CD4-positive, alpha-beta T cell treated with Interleukin-6 at 100 ng/mL for 8 hours (primary cell): ENCODE measurements at places on chromosomes 6 and 20.

- DNase-seq, result no peak
Observed at GRCh38 chr20:58479726-58480440, 35.3 kb downstream of the APCDD1L start.

DNA sequence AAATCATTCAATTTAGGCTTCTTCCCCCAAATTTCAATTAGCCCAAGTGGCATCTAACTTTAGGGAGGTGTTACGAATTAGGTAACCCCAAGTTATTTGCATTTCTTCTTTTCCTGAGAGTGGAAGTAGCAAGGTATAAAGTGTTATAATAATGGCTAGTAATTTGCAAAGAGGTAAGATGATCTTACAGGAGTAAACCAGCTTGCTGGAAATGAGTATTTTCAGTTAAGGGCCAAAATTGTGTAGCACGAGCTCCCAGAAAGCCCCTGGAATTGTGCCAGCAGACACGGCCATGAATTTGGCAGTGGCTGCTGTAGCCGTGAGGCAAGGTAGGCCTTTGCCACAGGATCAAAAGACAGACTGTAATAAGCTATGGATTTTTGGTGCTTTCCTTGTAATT lies 38.0 kb downstream of the CITED2 start:
- no peak for DNase-seq

DNA sequence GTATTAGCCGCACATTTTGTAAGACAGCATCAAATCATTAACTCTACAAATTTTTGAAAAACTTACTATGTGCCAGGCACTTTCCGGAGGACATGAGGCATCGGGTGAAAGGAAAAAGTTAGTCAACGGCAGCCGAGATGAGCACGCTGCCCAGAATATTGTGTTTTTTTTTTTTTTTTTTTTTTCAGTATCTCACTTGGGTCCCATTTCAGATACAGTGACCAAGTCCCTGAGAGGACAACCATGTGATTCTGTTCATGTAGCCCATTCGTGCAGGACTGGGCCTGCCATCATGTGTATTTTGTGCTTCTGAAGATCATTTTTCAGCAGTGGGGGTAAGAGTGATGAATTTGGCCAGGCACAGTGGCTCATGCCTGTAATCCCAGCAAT lies 1.3 kb downstream of the SLA2 start:
- DNase-seq, result no peak

DNA sequence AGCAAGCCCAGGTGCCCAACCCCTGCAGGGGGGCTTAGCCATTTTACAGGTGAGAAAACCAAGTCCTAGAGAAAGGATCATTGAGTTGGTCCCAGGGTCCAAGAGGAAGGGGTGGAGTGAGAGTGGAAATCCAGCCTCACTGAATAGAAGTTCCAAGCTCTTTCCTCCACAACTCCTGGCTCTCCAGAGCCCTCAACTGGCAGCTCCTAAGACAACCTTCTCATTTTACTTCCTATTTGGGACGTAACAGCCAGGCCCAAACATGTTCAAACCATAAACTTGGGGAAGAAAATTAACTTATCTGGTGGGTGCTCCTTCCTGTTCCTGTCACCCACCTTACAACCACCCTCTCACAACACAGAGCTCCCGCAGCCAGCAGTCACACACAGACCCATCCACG lies 57.9 kb downstream of the PRND start:
- DNase-seq, result no peak

GRCh38 chr6:36743538-36744303 lies 46.1 kb downstream of the RAB44 start:
- DNase-seq, result no peak

DNA sequence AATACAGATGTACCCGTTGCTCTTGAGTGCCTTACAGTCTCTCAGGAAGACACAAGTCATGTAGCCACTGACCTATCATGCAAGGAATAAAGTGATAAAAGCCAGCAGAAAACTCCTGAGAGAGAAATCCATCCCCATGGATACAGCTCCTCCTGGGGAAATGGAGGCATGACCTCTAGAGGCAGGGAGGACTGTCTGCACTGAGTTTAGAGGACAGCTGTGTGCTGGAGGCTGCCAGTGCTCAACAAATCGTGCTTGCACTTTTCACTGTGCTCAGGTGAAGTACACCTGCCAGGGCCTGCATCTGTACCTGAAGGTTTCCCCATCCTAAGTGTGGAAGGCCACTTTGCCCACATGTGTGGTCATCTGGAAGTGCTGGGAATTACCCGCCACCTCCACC lies 12.1 kb downstream of the CD93 start:
- DNase-seq, result no peak

DNA sequence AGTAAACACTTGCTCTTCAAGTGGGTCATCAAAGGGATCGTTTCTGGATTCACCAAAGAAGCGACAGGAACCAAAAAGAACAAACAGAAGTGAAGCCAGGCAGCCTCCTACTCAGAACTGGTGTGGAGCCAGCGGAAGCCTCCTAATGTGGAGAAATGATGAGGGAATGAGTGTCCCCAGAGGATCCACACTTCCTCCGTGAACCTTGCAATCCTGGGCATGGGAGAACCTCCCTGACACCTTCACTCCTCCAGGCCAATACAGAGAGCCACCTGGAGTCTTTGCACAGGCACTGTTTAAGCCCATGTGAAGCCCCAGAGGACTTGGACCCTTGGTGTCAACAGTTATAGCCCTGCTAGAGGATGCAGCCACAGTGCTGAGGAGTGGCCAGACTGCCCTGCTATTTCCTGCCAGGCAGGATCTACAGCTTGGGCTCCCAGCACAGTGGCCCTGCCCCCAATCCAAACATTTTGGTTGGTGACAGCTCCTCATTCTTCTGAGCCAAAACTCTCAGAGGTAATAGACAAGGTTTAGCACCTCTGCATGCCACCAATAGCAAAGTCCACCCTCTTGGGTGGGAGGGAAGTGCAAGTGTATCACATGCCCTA lies 23.2 kb upstream of the SERINC1 start:
- no peak for DNase-seq

DNA sequence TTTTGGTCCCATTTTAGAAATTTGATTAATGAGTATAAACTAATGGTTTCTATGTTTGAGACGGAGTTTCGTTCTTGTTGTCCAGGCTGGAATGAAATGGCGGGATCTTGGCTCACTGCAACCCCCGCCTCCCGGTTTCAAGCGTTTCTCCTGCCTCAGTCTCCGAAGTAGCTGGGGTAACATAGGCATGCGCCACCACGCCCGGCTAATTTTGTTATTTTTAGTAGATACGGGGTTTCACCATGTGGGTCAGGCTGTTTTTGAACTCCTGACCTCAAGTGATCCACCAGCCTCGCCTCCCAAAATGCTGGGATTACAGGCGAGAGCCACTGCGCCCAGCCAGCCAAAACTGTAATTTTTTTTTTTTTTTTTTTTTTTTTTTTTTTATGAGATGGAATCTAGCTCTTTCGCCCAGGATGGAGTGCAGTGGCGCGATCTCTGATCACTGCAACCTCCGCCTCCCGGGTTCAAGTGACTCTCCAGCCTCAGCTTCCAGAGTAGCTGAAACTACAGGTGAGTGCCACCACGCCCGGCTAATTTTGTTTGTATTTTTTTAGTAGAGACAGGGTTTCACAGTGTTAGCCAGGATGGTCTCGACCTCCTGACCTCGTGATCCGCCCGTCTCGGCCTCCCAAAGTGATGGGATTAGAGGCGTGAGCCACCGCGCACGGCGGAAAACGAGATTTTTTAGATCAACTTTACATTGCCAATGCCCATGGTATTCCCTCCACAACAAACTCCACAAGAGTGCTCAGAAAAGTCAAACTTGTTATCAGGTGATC lies 127.8 kb downstream of the HFE start:
- no peak for DNase-seq

- DNase-seq, result no peak
Observed at GRCh38 chr6:37524025-37524969, 24.6 kb upstream of the CCDC167 start.

DNA sequence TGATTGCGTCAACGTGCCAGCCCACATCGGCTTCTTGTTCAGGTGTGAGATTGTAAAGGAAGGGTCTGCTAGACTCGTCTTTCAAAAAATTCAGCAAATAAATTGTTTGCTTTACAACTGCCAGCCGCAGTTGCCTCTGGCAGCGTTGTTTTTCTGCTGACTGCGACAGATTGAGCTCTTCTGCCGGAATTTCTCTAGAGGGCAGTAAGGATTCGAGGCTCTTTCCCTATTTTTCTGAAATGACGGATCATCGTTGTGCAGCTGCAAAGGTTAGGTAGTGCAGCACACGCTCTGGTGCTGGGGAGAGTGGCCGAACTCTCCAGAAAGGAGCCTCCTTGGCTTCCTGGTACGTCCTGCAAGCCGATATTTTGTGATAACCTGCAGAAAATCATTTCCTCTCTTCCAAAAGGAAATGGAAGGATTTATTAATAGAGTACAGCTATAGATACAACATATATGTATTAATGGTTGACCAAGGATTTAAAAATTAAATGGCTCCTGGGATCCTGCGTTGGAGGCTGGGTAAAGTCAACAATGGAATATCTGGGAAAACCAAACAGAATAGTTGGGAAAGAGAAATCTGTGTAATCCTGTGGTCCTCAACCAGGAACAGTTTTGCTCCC lies 121.9 kb upstream of the ZFP64 start:
- no peak for DNase-seq
